Stimulated activated CD8-positive, alpha-beta memory T cell treated with anti-CD3 and anti-CD28 coated beads, Interleukin-15, amount 100 ng/mL, for 48 hours (primary cell): ENCODE measurements at places on chromosomes 5 and 9.

DNA sequence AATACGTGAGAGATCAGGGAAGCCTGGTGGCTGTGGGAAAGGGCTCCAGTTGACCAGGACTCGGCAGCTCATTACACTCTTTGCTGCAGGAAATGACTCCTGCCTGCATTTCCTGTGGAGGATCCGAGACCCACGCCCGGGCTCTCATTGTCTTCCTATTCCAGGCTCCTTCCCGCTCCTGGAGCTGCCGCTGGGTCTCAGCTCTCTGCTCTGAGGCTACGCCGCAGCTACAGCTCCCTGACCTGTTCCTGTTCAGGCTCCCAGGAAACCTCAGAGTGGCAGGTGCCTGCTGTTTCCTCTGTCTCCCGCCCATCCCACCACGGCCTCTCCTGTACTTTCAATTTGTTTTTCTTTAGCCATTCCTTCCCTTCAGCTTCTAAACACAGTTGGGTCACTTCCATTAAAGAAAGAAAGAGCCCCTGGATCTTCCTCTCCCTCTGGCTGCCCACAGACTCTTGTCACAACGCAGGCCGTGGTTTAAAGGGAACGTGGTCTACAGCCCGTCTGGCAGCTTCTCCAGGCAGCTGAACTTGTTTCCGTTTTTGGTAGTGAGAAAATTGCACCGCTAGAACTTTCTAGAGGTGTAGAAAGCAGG is 71.5 kb downstream of the IL6ST start:
- DNase-seq: no peak

DNA sequence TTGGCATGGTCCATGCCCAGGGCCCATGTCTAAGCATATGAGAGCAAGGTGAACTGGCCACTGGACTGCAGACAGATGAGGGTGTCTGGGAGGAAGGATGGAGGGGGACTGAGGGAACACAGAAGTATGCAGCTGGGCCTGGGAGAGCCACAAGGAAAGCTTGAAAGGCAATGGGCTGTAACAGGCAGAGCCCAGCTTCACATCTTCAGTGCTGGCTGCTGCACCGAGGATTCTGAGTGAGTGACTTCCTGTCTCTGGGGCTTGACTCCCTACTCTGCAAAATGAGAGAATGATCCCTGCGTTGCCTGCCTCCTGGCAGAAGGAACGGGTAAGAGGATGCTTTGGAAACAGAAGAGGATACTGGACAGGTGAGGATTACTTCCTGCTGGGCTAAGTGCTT is 29.0 kb downstream of the COL15A1 start:
- DNase-seq: no peak

DNA sequence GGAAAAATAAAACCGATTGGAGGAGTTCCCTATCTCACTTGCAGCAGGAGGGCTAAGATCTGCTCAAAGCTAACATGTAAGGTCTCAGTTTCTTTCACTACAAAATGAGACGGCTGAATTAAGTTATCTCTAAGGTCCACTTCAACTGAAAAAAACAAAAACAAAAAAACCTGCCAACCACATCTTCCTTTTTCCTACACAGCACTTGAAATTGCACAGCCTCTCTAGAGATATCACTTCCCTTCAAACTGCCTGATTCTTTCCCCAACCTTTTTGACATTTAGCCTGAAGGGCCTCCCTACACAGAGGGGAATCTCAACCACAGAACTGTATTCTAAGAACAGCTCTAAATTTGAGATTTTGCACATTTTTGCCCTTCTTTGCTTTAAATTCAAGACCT is 227.9 kb upstream of the TARS1 start:
- no peak for DNase-seq

DNA sequence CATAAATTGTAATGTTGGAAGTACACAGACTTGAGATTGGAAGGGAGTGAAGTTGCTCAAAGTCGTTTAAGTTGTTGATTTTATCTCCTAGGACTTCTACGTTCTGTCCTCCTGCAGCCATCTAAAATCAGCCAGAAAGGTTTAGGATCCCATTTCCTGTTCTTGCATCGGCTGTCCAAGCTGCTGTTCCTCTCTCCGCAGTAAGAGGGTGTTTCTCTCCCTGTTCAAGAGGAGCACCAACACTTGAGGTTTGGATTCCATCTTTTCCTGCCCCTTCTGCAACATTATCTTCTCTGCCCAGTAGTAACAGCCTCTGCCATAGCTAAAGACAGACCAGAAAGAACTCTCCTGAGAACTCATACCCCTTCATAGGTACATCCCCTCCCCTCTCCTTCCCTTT is 373.4 kb downstream of the GADD45G start:
- DNase-seq: no peak

GRCh38 chr5:145917288-145917687 is 19.1 kb upstream of the SH3RF2 start:
- DNase-seq: no peak

DNA sequence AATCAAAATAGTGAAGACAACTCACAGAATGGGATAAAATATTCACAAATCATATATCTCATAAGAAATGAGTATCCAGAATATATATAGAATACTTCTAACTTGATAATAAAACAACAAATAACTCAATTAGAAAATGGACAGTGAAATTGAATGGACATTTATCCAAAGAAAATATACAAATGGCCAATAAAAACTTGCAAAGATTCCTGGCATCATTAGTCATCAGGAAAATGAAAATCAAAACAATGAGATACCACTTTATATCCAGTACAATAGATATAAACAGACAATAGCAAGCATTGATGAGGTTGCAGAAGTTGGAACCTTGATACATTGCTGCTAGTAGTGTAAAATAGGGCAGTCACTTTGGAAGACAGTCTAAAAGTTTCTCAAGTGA is 12.8 kb upstream of the TLR4 start:
- no peak for DNase-seq

DNA sequence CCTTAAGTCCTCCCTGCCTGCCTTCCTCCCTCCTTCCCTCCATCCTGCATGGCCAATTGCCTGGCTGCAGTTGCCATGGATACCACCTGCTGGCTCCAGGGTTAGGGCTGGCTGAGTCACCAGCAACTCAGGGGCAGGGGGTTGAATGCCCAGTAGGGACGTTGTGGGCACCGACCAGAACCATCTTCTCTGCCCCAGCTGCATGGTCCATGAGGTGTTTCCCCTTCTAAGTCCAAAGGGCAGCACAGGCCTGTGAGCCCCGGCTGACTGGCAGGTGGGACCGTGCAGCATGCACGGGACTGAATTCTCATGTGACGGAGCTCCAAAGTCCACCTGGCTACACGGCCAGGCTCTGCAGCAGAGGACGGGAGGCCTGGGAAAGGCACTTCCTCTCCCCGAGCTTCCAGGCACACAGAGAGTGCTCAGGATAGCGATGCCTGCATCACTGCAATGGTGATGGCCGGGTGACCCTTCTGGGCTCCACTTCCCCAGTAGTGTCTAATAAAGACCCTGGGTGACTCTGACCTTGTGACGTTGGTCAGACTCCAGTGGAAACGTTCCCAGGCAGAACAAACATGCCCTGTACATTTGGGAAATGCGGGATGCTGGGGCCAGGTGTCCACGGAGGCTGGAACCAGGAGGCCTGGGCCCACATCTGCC is 5.7 kb downstream of the ASS1 start:
- DNase-seq: no peak

DNA sequence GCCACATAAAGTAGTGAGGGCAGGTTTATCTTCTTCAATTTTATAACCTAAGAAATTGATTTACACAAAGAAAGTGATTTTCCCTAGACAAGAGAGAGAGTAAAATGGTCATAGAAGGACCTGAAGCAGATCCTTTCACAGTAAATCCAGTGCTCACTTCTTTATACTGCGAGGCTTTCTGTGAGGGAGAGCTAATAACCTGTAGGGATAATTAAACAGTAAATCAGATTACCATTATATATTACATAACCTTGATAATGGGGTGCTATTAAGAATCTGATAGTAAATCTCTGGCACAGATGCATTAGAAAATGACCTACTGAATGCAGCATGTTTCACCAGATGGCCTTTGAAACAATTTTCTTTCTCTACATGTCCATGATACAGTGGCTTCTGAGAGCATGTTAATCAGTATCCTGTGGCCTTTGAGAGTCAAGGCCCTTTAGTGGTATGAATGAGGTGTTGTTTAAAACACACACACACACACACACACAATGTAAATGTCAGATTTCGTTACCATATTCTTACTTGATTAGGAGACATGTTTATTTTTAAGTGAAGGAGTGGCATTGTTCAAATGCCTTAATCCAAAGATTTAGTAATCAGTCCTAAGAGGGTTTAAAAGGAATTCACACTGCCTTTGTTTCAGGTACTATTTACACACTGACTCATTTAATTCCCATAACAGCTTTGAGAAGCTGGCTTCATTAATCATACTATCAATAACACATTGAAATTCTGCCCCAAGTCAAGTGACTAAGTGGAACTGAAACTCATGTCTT is 124.7 kb downstream of the ALDH1A1 start:
- DNase-seq: no peak

DNA sequence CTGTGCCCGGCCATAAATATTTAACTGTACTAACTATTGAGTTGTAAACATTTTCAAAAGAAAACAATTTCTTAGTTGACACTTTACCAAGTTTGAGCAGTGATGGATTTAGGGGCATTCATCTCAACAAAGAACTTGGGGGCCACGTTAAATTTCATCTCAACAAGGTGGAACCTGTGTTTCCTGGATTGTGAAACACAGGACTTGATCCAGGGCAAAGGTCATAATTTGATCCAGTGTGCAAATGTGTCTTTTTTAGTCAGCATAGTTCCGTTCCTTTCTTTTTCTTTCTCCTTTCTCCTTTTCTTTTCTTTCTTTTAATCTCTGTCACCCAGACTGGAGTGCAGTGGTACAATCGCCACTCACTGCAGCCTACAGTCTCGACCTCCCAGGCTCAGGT is 3.1 kb downstream of the GFRA3 start:
- no peak for DNase-seq

DNA sequence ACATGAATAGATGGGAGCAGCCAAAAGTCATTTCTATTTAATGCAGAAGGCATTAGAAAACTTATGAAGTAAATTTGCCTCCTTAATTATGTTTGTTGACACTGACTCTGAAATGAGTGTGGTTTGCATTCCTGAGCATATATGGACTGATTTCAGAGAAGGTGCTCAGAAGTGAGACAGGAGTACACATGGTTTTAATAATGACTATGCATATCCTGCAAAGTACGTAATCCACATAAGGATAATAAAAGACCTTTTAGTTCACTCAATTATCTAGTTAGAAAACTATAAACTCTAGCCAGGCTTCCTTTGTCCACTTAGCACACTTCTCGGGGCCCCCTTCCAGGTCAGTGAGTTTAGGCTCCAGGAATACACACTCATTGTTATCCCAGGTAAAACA is 75.7 kb upstream of the SNX2 start:
- DNase-seq: no peak

- no peak for DNase-seq
These were observed 4.4 kb upstream of the DAB2IP start for GRCh38 chr9:121646992-121647391.
